ENCODE measurements at places on chromosomes 12 and 14. TPM values are rescaled to one million over a fixed set of nuclear protein-coding genes. Genes with fewer than 3 reads are reported as not detected.

PRIMA1 gene
- 1.1 TPM for polyA plus RNA-seq

KRT81 gene
- not detected for polyA plus RNA-seq

AICDA gene
- polyA plus RNA-seq, result 0.36 TPM

- no peak for DNase-seq
Measured at GRCh38 chr14:55373784-55374705, 37.6 kb downstream of the ATG14 start.

GRCh38 chr14:61372379-61372778 is 51.0 kb downstream of the PRKCH start:
- DNase-seq, result no peak

GRCh38 chr14:52944254-52944653 is 6.6 kb downstream of the FERMT2 start:
- DNase-seq, result no peak

GRCh38 chr12:21650997-21651396 is 6.6 kb downstream of the LDHB start:
- no peak for DNase-seq

GRCh38 chr14:55699131-55700057 is 119.4 kb downstream of the KTN1 start:
- DNase-seq, result no peak

Measured in left renal pelvis (tissue), 4 donors.